Activated CD4-positive, alpha-beta T cell treated with anti-CD3 and anti-CD28 coated beads, Interleukin-2, amount 50 U/mL, for 16 hours (primary cell): ENCODE measurements at places on chromosomes 1 and 21.

DNA sequence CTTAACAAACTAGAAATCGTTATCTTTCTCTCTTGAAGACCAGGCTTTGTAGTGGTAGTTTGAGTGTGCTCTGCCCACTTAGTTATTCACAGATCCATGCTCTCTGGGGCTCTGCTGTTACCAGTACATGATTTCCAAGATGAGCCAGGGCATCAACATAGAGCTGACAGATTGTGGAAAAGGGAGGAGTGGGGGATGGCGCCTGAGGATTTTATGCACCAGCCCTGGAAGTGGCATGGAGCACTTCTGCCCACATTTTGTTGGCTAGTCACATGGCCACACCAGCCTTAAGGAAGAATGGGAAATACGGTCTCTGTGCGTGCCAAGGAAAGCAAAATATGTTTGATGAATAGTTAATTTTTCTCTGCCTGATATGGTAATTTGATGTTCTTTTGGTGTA is 18.2 kb downstream of the TSNAX start:
- DNase-seq: no peak

DNA sequence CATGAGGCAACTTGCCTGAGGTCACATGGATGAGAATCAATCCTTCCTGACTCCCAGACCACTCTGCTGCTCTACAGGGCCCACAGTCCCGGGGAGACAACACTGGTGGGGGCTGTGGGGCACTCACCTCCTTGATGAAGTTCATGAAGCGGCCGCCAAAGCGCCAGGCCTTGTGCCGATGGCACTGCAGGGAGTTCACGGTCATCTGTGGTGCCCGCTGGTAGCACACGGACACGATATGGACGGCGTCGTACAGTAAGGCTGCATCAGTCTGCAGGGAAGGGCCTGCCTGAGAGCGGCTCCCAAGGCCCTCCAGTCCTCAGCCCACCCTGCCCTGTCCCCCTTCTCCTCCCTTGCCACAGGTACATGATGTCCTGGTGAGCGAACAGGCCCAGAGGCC is 175.3 kb downstream of the GRIK3 start:
- DNase-seq: no peak

DNA sequence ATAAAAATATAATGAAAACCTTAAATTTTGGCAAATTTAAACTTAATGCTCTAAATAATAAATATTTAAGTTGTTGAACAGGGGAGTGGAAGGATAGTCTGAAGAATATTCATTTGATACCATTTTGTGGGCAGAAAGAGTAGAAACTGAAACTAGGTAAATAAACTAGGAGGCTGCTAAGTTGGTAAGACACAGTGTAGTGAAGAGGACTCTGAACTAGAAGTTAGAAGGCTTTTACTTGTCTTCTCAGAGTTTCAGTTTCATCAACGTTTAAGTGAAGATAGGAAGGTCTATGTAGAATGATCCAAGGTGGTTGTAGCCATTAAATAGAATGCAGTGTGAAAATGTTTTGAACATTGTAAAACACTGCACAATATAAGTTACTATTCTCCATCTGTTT is 516.9 kb downstream of the AMY1C start:
- DNase-seq: no peak

GRCh38 chr1:82466416-82466815 is 665.7 kb downstream of the ADGRL2 start:
- no peak for DNase-seq

GRCh38 chr21:28834335-28835238 is 158.1 kb downstream of the LTN1 start:
- DNase-seq: no peak

GRCh38 chr1:162755306-162755705 is 35.2 kb upstream of the HSD17B7 start:
- no peak for DNase-seq

GRCh38 chr1:19258353-19258752 is 6.7 kb downstream of the MRTO4 start:
- DNase-seq: no peak

- no peak for DNase-seq
Observed at GRCh38 chr1:170376801-170377385, 155.1 kb upstream of the GORAB start.

GRCh38 chr1:53145942-53146708 is 3.7 kb upstream of the SLC1A7 start:
- DNase-seq: no peak

GRCh38 chr1:230464671-230465070 is 38.5 kb upstream of the PGBD5 start:
- DNase-seq: no peak

GRCh38 chr1:118744420-118744819 is 243.7 kb downstream of the TBX15 start:
- DNase-seq: no peak

DNA sequence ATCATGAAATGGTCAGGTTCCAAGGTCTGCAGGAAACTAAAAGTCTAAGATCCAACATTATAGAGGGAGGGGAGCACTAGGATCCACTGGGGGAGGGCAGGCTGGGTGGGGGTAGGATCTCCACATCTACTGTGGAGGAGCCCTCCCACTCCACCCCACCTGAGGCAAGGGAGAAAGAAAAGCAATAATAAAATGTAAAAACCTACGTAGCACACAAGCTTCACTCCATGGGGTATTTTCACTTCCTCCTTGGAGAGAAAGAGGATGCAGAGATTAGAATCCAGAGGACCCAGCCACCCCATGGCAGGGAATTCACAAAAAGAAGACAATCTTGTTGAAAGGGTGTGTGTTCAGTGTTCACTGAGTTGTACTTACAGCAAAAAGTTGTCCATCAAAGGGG is 14.4 kb downstream of the SPOCD1 start:
- DNase-seq: no peak

DNA sequence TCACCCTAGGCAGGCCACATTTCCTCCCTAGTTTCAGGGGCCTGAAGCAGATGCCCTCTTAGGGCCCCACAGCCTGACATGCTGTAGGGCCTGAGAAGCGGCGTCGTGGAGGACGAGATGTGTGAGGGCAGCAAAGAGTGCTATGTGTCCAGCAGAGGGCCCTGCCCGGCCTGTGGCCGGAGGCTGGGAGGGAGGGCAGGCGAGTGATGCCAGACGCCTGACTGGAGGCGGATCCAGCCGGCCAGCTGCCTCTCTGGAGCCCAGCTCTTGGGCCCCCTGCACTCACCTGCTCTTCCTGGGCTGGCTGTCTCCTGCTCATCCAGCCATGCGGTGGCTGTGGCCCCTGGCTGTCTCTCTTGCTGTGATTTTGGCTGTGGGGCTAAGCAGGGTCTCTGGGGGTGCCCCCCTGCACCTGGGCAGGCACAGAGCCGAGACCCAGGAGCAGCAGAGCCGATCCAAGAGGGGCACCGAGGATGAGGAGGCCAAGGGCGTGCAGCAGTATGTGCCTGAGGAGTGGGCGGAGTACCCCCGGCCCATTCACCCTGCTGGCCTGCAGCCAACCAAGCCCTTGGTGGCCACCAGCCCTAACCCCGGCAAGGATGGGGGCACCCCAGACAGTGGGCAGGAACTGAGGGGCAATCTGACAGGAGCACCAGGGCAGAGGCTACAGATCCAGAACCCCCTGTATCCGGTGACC is at the start of gene GPR37L1:
TSS of gene GPR37L1 (plus strand) at position 279 of the 697 bp plus-strand sequence. CDS start at position 326, 47 bp downstream.
- no peak for DNase-seq

DNA sequence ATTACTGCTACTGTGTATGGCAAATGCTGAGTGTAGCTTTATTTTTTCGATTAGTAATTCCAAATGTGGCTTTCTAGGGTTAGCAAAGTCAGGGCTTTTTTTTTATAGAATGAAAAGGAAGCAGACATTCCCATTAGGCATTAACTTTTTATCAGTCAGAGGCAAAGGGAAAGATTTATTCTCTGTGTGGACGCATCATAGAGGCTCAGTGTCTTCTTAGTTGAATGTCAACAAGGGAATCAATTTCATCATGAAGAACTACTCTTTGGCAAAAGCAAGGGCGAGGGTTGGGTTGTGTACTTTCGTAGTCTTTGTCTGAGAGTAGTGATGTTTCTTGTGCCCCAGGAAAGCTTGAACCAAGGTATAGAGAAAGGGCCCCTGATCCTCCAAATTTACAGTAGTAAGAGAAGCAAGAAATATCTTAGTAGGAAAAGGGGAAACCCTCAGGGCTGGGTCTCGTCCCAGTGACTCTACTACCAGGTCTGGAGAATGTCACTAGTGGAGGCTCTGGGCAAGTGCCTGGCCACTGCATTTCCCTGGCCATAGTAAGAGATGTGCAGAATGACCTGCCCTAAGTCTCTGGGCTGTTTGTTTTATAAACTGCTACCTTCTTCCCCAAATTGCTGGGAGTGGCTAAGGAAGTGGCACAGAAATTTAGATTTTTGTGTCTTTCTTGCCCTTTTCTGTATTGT is 30.0 kb upstream of the MACF1 start:
- no peak for DNase-seq

- DNase-seq: no peak
Observed at GRCh38 chr1:244454412-244454811, 2.7 kb upstream of the ADSS2 start.

DNA sequence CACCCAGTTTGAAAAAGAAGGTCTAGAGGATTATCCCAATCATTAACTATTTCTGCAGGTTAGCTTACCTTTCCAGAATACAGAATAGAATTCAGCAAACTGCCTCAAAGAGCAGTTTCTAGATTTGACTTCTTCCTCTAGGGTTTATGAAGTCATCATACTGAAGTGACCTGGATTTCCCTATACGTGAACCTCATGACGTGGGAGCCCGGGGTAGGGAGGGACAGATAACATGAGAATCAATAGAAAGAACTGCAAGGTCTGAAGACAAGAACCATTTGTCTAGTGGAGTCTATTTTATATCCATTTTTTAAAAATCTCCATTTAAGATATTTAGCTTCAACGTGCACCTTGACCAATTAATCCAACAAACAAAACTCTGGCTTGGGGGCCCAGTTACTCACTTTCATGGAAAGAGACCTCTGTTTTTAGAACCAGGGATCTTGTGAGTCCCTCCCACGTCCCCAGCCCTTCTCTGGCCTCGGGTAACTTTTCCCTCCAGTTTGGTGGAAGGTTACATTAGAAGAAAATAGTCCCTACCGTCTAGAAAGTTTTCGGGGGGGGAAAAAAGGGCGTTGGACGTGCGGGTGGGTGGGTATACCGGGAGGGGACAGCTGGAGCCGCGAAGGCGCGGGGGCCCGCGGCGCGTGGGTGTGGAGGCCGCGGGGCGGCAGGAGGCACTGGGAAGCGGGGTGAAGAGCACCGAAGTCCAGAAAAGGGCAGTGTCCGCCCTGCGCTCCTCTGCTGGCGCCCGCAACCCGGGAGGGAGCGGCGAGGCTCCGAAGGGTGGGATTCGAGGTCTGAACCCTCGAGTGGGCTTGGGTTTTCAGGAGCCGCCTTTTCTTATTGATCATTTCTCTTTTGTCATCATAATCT is 13.8 kb upstream of the POGZ start:
- no peak for DNase-seq

DNA sequence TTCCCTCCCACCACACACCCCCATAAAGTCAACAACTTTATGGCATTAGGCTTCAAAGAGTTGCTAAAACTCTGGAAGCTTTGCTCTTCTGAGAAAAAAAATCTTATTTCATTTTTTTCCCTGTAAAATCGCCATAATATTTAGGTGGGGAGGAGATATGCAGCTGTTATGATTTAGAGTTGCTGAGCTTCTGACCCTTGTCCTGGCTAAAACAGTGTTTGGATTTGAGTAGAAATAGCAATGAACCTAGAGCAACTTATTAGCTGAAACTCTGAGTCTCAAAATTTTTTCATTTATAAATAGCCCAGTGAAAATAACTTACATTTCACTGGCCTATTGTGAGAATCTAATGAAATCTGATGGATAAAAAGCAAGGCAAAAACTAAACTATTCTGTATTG is 482.8 kb upstream of the NFIA start:
- DNase-seq: no peak

GRCh38 chr1:228463009-228463558 is 24.1 kb upstream of the RNF187 start:
- DNase-seq: no peak

GRCh38 chr1:198922638-198923430 is 284.0 kb downstream of the PTPRC start:
- DNase-seq: peak; percentile 83

- peak; percentile 86 for DNase-seq
Observed at GRCh38 chr1:156226116-156226538, 13.3 kb downstream of the PMF1 start.

- no peak for DNase-seq
Observed at GRCh38 chr1:119032986-119033385, 44.8 kb upstream of the TBX15 start.

GRCh38 chr1:16191309-16191708 is 21.1 kb downstream of the ARHGEF19 start:
- no peak for DNase-seq

GRCh38 chr1:41803656-41804055 is 115.1 kb downstream of the HIVEP3 start:
- no peak for DNase-seq

GRCh38 chr1:13725714-13726175 is 25.8 kb downstream of the PRDM2 start:
- DNase-seq: peak; percentile 39

GRCh38 chr1:6757719-6758435 is 27.4 kb upstream of the CAMTA1 start:
- DNase-seq: no peak

- DNase-seq: no peak
Observed at GRCh38 chr1:53463961-53464899, 5.0 kb downstream of the DMRTB1 start.

DNA sequence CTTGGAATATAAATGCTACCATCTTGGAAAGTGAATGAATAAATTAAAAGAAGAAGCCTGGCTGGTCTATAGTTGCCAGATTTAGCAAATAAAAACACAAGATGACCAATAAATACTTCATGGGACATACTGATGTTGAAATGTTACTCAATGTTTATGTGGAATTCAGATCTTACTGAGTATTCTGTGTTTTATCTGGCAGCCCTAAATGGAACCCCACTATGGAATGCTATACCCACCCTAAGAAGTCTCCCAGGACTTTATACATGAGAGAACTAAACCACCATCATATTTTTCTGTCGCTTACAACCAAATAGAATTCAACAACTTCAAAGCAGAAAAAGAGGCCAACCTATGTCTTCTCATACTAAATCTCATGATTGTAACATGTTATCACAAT is 177.6 kb upstream of the HMCN1 start:
- DNase-seq: no peak

GRCh38 chr1:35646043-35646442 is 4.7 kb upstream of the PSMB2 start:
- DNase-seq: no peak

DNA sequence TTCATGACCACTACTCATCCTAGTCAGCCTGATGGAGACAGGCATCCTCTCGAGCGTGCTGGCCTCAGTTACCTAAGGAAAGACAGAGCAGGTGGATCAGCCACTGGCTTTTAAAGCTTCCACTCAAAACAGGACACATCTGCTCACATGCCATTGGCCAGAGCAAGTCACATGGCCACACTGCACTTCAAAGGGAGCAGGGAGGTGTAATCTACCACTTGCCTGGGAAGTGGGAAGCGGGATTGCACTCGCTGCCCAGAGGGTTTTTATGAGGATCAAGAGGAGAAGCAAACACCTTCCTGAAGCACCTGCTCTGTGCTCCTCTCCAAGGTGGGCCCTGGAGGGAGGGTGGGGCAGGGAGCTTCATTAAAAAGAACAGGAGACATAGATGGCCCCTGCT is 108.0 kb downstream of the TAS1R2 start:
- DNase-seq: no peak

- DNase-seq: no peak
Observed at GRCh38 chr21:45704311-45705108, 61.0 kb downstream of the PCBP3 start.
